ENCODE measurements at places on chromosomes 3 and 15.
A peak's percentile ranks its signal among the peaks of the same experiment; 100 is the strongest.

DNA sequence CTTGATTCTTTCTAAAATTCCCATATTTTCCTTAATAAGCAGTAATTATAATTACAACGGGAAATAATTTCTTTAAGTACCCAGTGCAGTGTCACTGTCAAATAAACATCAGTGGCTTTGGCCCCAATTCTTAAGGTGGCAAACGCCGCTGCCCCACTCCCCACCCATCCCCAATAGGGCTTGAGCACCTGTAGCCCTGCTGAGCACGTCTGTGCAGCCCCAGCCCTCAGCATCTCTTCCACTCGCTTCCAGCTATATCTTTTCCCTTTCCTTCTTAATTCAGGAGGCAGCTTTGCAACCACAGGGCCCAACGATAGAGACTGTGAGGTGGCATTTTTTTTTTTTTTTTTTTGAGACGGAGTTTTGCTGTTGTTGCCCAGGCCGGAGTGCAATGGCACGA, 9.0 kb downstream of the PPM1M start:
- no peak for DNase-seq

- no peak for DNase-seq
Measured at GRCh38 chr3:77065750-77066149, 25.9 kb downstream of the ROBO2 start.

- DNase-seq: no peak
Measured at GRCh38 chr15:30882849-30883433, 20.8 kb upstream of the FAN1 start.

DNA sequence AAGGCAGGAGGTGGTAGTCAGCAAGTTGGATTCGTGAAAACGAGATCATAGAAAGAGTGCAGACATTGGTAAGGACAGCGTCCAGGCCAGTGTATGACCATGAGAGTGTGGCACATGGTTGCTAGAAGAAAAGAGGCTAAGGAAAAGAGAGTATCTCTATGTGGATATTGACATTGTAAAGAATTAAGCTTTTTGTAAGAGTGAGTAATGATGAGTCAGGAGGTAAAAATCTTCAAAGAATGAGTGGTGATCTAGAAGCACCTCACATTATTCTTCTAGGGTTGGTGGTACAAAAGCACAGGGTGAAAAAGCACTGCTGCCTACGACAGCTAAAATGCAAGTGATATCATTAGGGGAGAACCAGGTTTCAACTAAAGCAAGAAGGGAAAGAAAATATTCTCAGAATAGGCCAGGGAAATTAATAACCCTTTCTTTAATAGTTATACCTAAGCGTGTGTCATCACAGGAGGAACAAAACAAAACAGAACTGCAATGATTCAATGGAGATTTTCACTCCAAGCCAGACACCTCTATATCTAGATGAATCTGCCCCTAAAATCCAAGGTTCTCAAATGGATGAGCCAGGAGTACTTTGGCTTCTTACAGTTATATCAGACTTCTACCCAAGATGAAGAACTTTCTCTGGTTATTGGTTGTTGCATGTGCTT, 884.7 kb downstream of the NAALADL2 start:
- DNase-seq: no peak

DNA sequence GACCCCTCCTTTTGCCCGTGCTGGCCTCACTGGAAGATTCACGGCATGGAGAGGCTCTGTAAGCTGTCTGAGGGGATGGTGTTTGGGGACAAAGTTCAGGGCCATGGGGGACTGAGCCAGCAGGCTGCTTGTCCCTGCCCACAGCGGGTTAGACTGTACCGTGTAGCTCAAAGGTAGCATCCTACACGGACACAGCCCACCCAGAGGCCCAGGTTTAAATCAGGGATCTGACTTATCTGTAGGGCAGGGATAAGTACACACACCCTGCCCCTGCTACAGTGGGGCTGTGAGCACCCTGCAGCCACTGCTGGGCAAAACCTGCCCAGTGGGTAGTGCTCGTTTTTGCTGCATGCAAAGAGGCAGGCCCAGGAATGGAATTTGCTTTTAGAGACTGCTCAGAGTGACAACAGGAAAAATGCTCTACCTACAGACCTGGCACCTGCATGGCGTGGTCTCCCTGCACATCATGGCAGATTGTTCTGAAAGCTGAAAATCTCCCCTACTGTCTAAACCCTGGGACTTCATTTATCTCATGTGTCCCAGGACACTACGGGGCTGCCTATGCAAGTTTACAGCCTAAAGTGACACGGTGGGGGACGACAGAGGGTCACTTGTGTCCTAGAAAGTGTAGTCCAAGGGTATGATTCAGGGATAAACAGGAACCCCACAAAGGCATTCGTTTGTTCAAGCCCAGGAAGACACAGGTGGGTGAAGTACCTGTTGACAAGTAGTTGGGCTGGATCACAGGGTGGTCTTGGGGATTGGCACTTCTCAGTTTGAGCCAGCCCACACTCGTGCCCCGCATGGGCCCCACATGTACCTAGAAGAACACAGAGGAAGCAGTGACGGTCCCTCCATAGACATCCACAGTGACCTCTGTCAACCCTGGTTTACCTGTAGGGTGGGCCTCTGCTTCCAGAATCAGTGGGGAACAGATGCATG, 27.7 kb downstream of the CHDH start:
- DNase-seq: no peak

DNA sequence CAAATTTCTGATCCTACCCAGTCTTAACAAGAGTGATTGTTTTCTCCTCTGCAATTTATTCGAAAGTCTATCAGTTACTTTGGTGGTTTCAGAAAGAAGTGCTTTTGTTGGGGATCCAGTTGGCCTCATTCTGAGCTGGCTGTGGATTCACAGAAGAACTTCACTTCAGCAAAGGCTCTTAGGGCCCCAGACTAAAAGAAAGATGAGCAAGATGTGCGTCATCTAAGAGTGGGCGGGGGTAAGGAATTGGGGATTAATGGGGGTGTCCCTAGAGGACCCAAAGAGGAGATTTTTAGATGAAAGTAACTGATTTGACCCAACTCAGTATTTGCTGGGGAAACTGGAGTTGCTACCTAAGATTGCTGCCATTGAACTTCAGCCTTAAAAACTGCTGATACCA, 63.9 kb upstream of the TSEN2 start:
- DNase-seq: no peak

DNA sequence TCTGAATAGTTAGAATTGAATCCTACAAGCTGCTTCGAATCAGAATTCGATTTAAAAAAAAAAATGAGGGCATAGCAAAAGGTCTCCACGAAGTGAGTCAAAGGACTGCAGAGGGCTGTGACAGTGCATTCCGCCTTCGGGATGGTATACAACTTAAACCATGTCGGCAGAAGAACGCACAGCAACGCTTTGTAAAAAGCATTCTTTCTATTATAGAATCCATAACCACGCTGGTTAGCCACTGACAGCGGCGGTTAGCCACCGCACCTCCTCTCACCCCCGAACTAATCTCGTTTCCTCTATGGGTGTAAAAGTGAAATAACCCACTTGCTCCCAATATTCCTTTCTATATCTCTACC, 664 bp upstream of the PIK3CA start:
- DNase-seq: peak; percentile 47

DNA sequence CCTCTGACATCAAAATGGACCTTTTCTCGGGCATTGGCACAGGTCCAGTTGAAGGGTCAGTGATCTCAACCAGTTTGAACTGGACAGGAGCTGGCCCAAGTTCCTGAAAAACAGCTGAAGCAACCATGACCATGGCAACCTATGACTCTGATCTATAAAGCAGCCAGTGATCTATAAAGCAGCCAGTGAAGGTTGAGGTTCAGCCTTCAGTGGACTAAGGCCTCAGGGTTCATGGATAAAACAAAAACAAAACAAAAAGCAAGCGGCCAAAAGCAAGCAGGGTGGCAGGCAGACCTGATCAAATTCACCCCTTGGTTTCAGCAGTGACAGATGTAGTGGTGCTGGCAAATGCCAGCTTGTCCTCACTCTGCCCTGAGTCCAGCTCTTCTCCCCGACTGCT, 10.0 kb upstream of the CHRNB4 start:
- DNase-seq: no peak

- no peak for DNase-seq
Measured at GRCh38 chr3:128578346-128578745, 72.3 kb downstream of the RPN1 start.

- DNase-seq: no peak
Measured at GRCh38 chr3:156843071-156843808, 17.1 kb downstream of the LEKR1 start.

- DNase-seq: no peak
Measured at GRCh38 chr15:82110144-82110543, 64.3 kb upstream of the MEX3B start.

DNA sequence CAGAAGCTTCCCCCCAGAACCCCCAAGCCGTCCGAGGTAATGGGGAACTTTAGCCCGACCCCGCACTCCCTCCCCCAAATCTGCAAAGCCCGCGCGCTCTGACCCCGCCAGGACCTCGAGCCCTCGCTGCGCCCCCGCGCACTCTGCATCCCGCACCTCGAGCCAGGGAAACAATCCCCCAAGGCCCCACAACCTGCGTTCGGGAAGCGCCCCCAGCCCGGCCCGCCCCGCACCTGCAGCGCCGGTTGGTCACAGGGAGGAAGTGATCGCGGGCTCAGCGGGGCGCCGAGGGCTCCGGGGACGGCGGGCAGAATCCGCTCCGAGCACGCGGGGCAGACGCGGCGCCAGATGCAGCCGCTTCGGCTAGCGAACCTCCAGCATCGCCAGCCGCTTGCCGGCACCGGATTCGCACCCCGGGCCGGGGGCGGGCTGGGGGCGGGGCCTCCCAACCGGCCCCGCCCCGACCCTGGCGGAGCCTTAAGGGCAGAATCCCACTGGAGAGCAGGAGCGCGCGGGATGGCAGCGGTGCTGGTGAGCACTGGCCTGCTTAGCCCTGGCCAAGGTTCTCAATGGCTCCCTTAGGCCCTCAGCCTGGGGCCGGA, at the start of gene CAMKV:
Gene CAMKV, minus strand, starts transcription at position 382 of the 602 bp plus-strand sequence. CDS start 7,518 bp downstream, outside the sequence.
- DNase-seq: no peak

GRCh38 chr3:39448506-39449233, 18.8 kb upstream of the MOBP start:
- DNase-seq: no peak

- DNase-seq: no peak
Measured at GRCh38 chr3:152051501-152052404, 178.3 kb downstream of the SUCNR1 start.
